ENCODE measurements at places on chromosomes 7 and 10.

GRCh38 chr10:82660986-82661385, 786.0 kb downstream of the NRG3 start:
- no peak for DNase-seq

GRCh38 chr7:42128703-42129102, 108.3 kb downstream of the GLI3 start:
- no peak for DNase-seq

GRCh38 chr7:145219461-145219860, 383.6 kb upstream of the TPK1 start:
- DNase-seq = no peak

GRCh38 chr7:13603661-13604060, 385.8 kb downstream of the ETV1 start:
- DNase-seq = no peak

GRCh38 chr10:48377751-48378530, 71.5 kb downstream of the MAPK8 start:
- DNase-seq = no peak

DNA sequence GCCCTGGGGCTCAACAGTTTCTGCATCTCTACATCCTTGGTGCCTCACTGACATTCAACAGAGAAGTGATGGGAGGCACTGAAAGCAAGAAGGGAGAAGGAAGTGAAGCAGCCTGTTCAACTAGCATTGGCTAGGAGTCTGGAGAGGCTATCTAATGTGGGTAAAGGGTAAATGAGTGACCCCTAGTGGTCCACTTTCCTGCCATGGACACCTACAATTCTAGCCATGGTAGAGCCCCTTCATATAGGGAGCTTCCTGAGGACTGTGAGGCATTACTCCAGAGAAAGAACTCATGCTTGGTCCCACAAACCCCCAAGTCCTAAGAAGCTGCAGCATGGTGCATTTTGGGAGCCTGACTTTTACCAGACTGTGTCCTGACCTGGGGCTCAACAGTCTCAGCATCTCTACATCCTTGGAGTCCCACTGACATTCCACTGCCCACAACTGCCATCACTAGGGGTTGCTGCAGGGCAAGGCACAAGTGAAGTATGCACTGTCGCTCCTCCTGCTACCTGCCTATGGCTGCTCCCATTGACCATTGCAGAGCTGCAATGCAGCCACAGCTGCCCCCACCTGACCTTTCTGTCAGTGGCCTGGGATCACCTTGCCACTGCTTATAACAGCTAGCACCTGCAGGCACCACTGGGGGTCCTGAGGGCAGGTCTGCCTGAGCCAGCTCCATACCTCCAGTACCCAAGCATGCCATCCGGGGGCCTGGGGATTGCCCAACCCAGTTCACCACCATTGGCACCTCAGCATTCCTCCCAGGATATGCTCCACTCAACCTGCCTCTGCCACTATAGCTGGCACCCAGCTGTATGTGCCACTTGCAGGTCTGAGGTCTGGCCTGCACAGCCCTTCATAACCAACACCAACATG, 44.1 kb upstream of the CDK6 start:
- DNase-seq = no peak

DNA sequence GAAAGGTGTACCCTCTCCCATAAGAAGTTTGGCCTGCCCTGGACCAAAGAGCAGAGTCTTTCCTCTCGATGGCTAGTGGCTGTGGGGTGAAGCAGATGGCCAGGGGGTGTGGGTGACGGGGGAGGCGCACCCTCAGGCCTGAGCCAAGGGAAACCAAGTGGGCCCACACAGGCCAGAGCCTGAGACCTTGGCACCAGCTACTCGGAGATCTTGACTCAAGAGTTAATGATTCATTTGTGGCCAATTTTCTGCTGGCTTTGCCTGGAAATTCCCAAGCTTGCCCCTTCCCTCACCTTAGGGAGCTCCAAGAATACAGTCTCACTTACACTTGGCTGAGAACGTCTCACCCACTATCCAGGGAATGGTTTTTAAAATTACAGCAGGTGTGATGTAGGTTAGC, 42.7 kb downstream of the ZMIZ1 start:
- DNase-seq = no peak

DNA sequence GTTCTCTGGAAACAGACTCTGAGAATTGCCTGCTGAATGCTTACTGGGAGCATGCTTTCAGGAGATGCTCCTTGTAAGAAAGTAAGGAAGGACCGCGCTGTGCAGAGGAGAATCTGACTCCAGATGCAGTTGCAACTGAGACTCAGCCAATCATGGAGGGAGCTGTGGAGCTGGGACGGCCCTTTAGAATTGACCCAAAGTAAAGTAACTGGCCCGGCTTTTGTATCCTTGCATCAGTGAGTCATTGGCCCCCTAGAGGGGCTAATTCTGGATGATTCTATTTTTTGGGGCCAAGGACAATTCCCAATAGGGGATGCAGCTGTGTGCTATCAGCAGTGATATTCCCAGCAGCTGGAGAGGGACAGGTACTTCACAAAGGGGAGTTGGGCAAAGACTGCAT, 170.4 kb downstream of the PTEN start:
- DNase-seq = no peak

DNA sequence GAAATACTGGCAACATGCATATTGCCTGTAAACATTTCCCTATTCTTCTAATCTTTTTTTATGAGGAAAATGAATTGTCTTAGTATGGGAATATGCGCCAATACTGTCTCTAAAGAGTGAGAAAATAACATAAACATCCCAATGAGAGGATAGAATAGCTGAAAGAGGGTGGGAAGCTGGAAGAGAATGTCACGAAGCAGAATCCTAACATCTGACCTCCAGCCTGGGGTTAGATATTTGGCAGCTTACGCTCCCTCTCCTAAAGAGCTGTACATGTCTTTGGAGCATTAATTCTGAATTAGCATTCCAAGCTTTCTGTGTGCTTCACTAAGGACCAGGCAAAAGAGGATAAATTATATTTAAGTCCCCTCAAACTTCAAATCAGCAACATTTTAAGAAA, 31.6 kb upstream of the SLC16A12 start:
- DNase-seq = no peak

GRCh38 chr7:22629056-22629455, 97.9 kb upstream of the IL6 start:
- DNase-seq = no peak

DNA sequence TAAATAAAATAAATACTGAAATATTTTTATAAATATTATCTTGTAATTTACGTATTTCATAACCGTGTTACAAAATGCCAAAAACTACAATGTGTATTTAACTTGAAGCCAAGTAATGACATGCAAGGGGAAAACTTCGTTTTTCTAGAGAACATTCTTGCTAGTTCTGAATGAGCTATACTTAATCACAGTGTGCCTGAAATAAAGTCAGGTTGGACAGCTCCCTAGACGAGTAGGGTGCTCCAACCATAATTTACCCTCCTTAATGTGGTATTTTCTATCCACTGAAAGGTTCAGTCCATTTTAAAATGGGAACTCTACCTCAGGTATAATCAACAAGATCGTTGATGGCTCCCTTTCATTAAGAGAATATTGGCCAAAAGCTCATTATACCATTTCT, 194.5 kb upstream of the AHR start:
- DNase-seq = no peak

- peak; percentile 18 for DNase-seq
Observed at GRCh38 chr10:121216721-121217181, 365.6 kb downstream of the WDR11 start.

GRCh38 chr7:154858836-154859537, 143.9 kb downstream of the PAXIP1 start:
- no peak for DNase-seq
